ENCODE measurements at places on chromosomes 4 and X.

DNA sequence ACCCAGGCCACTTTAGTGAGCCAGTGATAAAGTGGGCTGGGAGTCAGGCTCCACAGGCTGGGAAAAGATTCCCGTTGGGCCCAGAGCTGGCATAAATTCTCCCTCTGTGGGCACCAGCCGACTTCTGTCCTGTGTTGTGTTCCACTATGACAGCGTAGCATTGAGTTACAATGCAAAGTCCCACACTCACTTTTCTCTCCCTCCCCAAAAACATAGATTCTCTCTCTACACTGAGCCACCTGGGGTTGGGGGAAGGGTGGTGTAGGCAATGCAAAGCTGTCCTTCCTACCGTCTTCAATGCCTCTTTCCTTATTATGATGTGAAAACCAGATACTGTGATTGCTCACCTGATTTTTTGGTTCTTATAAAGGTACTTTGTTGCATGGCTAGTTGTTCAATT lies 566.2 kb downstream of the RAPGEF2 start:
- no peak for DNase-seq

DNA sequence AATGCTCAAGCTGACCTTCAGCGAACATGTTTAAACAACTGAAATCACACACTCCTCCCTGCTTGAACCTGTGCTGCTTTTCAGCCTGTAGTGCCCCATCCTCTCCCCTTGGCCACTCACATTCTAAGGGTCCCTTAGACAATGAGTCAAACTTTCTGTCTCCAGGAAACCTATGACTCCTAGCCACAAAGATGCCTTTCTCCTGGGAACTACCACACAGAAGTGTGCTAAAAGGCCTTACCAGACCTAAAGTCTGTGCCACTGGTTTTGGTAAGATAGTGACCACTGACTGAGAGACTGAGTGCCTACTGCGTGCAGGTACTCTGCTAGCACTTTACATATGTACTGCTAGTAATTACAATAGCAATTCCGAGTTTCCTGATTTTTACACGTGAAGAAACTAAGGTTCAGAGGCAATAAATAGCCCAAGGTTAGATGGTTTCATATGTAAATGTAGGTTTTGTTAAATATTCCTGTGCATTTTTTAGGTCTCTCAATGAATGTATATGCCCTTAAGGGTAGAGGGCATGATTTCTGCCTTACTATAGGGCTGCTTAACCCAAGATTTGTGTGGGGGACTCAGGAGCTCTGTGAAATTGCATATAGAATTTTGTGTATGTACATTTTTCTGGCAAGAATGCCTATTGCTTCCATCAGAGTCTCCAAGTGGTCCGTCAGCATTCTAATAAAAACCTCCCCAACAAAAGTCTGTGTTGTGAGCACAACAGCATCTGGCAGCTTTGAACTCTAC lies 71.1 kb downstream of the NSG1 start:
- no peak for DNase-seq

- no peak for DNase-seq
Observed at GRCh38 chr4:115275615-115276014, 162.2 kb upstream of the NDST4 start.

DNA sequence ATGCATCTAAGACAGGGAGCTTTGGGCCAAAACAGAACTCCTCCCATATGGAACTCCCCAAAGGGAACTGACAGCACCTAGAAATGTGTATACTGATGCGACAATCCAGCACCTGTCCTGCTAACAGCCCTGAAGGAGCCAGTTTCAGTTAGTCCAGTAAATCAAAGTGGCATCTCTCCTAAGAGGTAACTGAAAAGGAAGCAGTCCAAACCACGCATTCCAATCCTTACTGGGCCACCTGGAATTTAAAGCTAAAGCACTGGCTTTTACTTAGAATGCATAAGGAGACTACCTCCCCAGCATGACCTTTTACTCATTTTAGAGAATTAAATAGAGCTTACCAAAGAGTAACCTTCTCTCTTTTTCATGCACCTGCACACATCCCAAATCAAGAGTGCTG lies 586.8 kb upstream of the PITX2 start:
- no peak for DNase-seq

DNA sequence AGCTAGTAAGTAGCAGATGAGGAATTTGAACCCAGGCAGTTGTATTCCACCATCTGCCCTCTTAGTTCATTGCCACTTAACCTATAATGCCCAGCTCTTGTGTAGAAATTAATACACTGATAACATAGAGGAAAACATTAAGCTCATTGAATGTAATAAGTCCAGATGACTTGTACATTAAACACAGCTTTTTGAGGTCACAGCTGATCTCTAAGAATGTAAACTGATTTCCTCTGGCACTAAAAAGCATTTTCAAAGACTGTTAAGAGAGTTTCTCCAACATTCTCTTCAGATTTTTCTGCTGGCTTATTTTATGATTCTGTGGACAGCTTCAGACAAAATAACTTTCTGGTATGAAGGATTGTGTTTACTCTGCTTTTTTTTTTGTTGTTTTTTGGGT lies 42.7 kb downstream of the HPRT1 start:
- DNase-seq = no peak

DNA sequence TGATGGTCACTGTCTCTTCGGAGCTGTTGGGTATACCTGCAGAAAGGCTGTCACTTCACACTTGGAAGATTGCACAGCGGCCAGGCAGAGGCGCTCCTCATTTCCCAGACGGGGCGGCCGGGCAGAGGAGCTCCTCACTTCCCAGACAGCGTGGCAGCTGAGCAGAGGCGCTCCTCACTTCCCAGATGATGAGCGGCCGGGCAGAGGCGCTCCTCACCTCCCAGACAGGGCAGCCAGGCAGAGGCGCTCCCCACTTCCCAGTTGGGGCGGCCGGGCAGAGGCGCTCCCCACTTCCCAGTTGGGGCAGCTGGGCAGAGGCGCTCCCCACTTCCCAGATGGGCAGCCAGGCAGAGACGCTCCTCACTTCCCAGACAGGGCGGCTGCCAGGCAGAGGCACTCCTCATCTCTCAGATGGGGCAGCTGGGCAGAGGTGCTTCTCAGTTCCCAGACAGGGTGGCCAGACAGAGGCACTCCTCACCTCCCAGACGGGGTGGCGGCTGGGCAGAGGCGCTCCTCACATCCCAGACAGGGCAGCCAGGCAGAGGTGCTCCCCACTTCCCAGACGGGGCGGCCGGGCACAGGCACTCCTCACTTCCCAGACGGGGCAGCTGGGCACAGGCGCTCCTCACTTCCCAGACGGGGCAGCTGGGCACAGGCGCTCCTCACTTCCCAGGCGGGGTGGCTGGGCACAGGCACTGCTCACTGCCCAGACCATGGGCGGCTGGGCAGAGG lies 18.8 kb downstream of the PABPC1L2B start:
- DNase-seq = no peak

DNA sequence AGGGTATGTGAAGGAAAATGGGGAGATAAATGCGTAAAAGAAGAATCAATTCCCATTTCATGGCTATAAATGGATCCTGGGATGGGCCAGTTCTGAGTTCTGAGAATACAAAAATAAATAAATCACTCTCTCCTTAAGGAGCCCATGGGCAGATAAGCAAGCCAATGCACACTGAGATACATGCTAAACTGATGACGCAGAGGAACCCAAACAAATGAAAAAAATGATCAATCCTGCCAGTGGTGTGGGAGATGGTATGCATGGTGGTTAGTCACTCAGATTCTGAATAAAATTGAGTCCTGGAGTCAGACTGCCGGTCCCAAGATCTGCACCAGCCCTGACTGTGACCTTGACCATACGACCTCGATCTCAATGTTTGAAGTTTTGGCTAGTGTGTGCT lies 59.7 kb downstream of the NEIL3 start:
- no peak for DNase-seq
